ENCODE measurements at places on chromosomes 16 and 17.
A peak's percentile ranks its signal among the peaks of the same experiment; 100 is the strongest.

GRCh38 chr17:46123607-46124006 is 69.6 kb downstream of the KANSL1 start:
- no peak for DNase-seq

- no peak for DNase-seq
These were observed 201.8 kb downstream of the RPTOR start for GRCh38 chr17:80746262-80746935.

DNA sequence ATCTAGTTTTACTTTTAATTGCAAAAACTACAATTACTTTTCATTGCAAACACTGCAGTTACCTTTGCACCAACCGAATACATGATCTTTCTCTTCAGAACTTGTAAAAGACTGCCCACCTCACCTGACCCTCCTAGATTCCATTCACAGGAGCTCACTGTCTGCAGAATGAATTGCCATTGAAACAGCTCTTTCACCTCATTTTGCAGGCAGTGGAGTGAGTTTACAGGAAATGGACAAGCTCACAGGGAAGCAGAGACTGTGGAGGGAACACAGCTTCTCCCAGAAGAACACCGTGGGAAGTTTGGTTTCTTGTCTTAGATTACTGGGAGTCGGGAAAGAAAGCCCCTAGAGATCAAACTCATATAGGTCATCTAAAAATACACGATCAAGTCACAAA is 439.7 kb upstream of the RBFOX1 start:
- DNase-seq: no peak

- no peak for DNase-seq
These were observed 222.5 kb downstream of the C16orf78 start for GRCh38 chr16:49596068-49596467.

DNA sequence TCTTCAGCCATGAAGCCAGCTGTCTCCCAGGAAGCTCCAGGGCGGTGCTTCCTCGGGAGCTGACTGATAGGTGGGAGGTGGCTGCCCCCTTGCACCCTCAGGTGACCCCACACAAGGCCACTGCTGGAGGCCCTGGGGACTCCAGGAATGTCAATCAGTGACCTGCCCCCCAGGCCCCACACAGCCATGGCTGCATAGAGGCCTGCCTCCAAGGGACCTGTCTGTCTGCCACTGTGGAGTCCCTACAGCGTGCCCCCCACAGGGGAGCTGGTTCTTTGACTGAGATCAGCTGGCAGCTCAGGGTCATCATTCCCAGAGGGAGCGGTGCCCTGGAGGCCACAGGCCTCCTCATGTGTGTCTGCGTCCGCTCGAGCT is 14.1 kb downstream of the STH start:
- DNase-seq: no peak

GRCh38 chr17:76166906-76167305 is 25.9 kb upstream of the FOXJ1 start:
- no peak for DNase-seq

- no peak for DNase-seq
These were observed 5.6 kb downstream of the CRYBA1 start for GRCh38 chr17:29252101-29252791.

GRCh38 chr17:2854143-2855055 is 58.2 kb downstream of the RAP1GAP2 start:
- DNase-seq: no peak

DNA sequence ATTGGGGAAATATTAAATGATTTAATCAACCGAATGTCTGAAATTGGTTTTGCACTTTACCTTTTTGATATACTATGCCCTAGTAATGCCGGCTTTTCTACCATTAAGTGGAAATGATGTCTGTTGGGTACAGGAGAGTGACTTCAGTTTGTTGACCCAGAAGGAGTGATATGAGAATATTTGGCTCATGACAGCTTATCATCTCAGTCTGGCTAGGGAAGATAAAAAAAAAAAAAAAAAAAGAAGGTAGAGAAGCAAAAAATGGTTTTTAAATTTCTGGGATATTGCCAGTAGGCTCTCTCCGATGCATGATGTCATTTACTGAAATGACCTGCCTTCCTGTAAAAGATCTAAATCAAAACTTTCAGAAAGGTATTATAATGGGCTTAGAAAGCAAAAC is 69.0 kb downstream of the CNTNAP4 start:
- no peak for DNase-seq

DNA sequence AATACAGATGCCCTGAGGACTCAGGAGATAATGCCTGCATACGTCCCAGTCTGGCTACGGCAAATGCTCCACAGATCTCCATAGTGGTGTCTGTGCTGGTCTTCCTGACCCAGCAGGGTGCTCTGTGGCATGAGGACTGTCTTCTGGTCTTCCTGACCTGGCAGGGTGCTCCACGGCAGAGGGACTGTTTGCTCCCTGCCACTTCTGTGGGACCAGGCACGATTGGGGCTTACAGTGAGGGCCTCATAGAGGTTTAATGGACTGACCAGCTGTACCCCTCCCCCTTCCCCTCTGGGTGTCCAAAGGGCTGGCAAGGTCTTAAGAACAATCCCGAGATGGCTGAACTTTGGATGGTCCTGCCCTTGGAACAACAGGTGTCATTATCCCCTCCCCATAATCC is 123.1 kb downstream of the C16orf78 start:
- no peak for DNase-seq

- DNase-seq: no peak
These were observed 100.5 kb downstream of the MSI2 start for GRCh38 chr17:57356719-57357391.

GRCh38 chr16:22270525-22270924 is 26.7 kb upstream of the POLR3E start:
- no peak for DNase-seq

DNA sequence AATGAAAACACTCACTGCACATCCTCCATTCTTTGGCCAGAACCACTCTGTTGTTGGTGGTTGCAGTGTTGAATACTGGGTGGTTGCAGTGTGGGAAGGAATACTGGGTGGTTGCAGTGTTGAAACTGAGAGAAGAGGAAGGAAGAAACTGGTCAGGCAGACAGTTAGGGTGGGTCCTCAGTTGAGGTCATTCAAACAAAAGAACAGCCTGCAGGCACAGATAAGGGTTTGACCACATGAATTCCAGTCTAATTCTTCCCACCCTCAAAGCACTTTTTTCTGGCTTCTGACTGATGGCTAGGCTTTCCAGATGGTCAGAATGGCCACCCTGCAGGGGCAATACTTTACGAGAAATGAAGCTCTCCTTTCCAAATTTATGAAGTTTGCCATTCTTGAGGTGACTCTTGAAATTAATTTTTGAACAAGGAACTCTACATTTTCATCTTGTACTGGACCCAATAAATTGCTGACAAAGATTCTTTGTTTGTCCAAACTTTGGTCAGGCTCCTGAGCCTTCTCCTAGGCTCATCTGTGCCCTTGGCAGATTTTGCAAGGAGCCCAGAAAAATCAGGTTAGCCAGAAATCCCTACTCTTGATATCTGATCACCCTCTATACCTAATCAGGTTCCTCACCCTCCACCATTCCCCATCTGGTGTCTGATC is 596.6 kb upstream of the CDH5 start:
- no peak for DNase-seq

DNA sequence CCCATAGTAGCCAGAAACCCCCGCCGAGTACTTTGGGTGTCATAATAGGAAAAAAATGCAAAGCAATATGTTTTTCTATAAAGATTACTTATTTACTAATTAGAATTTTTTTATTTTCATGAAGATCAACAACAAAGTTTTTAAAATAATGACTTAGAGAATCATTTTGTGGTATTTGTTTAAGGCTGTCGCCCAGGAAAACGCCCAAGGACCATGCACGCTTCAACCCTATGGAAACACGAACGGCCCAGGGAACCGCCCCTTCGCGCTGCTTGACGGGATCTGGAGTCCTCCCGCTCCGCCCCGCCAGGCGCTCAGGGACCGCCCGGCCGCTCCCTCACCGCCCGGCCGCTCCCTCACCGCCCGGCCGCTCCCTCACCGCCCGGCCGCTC is 408 bp upstream of the KPNA2 start:
- DNase-seq: no peak

GRCh38 chr16:82865412-82865811 is 238.6 kb downstream of the CDH13 start:
- DNase-seq: no peak

GRCh38 chr16:27225536-27226360 is 22.4 kb downstream of the KDM8 start:
- DNase-seq: no peak

- no peak for DNase-seq
These were observed 67.6 kb downstream of the CDH13 start for GRCh38 chr16:82694239-82694874.

- peak; percentile 14 for DNase-seq
These were observed 5.6 kb upstream of the HSBP1 start for GRCh38 chr16:83802135-83802534.

GRCh38 chr17:40321524-40321929 is 12.5 kb downstream of the RARA start:
- no peak for DNase-seq

DNA sequence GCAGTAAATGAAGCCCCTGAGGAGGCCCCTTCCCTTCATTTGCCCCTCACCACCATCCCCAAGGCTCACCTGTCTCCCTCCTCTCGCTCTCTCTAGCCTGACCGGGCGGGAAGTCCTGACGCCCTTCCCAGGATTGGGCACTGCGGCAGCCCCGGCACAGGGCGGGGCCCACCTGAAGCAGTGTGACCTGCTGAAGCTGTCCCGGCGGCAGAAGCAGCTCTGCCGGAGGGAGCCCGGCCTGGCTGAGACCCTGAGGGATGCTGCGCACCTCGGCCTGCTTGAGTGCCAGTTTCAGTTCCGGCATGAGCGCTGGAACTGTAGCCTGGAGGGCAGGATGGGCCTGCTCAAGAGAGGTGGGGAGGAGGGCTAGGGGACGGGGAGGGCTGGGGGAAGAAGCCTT is 21.0 kb downstream of the WNT9B start:
- DNase-seq: no peak

DNA sequence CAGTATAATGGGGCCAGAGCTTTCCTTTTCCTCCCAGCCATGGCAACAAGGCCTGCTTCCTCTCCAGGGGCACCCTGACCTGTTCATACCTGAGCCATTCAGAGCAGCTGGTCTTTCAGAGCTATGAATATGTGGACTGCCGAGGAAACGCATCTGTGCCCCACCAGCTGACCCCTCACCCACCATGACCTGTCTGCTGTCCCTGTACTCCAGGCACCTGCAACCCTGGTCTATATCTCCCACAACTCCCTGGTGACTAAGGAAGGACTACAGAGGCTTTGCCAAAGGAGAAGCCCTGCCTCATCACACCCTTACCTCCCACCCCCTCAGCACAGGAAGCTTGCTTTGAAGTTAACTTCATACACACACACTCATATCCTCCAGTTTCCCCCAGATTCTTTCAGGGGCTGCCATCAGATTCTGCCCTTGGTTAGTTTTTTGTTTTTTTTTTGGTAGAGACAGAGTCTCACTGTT is 6.0 kb downstream of the TMEM106A start:
- no peak for DNase-seq
